ENCODE measurements at places on chromosomes 16 and 17.

- no peak for DNase-seq
Observed at GRCh38 chr17:44518032-44518431, 14.8 kb upstream of the GPATCH8 start.

GRCh38 chr16:66608241-66609138, 4.0 kb downstream of the CMTM3 start:
- DNase-seq = peak; percentile 70

DNA sequence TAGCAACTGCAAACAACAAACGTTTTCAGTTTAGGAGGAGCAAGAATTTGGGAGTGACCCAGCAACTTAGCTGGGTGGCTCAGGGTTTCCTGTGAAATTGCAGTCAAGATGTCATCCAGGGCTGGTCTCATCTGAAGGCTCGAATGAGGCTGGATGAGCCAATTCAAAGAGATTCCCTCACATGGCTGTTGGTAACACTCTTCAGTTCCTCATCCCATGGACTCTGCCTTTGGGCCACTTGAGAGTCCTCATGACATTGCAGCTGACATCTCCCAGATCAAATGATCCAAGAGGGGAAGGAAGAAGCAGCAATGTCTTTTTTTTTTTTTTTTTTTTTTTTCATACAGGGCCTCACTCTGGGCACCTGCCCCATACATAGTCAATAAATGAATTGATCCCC, 26.3 kb downstream of the UBALD1 start:
- no peak for DNase-seq

- no peak for DNase-seq
Observed at GRCh38 chr16:3012828-3013420, at the start of gene CLDN9. Gene CLDN9, plus strand, starts transcription at chr16:3012923. Its CDS starts 440 bp downstream, at chr16:3013363.

DNA sequence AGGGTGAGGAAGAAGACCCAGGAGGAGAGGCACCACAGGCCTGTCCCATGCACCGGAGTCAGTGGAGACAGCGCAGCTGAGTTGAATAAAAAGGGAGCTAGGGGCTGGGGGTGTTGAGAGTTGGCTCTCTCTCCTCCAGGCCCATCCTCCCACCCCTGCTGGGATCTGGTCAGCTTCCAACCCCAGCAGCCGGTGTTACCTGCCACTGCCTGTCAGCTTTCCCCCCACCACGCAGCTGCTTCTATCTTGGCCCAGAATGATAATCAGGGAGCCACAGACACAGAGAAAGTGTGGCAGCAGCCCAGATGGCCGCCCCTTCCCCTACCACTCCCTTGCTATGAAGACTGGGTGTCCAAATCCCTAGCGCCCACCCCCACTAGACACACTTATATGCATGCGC, 120.6 kb upstream of the RPL38 start:
- no peak for DNase-seq
